ENCODE measurements at places on chromosomes 4 and X. TPM values are rescaled to one million over a fixed set of nuclear protein-coding genes. Genes with fewer than 3 reads are reported as not detected.

GRCh38 chrX:115609621-115610020, 48.6 kb downstream of the PLS3 start:
- no peak for DNase-seq

- DNase-seq, result no peak
Measured at GRCh38 chr4:1043162-1043561, 31.7 kb downstream of the FGFRL1 start.

- DNase-seq, result no peak
Measured at GRCh38 chr4:129994715-129995114, 898.8 kb downstream of the C4orf33 start.

DNA sequence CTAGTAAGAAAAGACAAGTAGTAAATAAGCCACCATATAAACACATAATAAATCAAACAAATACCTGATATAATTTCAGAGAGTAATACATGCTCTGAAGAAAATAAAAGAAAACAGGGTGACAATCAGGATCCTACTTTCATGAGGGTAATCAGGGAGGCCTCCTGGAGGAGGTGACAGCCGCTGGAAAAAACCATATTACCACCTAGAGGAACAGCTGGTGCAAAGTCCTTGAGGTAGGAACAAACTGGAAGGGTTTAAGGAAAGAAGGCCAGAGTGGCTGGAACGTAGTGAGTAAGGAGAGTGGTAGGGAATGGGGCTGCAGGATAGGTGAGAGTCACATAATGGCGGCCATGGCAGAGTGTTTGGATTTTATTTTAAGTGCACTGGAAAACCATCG, 19.1 kb upstream of the PLAC1 start:
- DNase-seq, result no peak

GRCh38 chrX:21373637-21374162, 518 bp upstream of the CNKSR2 start:
- DNase-seq, result peak; percentile 3

Gene SOX3
- total RNA-seq, result 0.49 TPM

Gene MAGEE2
- not detected for total RNA-seq

Data from endothelial cell (in vitro differentiated cells).